Kidney (tissue), 22 donors: ENCODE measurements at places on chromosomes 5 and 9. TPM values are rescaled to one million over a fixed set of nuclear protein-coding genes. Genes with fewer than 3 reads are reported as not detected.

The WDR36 gene
- polyA plus RNA-seq, result 4.5 TPM

DNA sequence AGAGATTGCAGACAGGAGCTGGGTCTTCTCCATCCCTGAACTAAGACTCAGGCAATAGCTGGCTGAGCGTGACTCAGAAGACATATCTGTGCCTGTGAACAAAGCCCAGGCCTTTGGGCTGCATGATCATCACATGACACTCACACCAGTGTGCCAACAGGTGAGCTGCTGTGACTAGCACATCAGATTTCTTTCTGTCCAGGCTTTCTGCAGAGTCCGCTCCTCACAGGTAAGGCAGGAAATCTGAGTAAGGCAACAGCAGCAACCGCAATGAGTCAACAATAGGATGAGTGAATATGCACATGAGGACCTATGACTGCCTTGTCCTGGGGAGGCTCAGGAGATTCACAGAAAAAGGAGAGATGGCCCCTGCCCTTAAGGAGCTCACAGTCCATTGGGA lies 293.6 kb downstream of the ACTL7B start:
- no peaks in the 10 kb centered on the region for H3K36me3 ChIP-seq
- H3K4me1 ChIP-seq, result no peaks in the 10 kb centered on the region
- no peaks in the 10 kb centered on the region for H3K27me3 ChIP-seq
- no peak overlapping the region for H3K27ac ChIP-seq
- DNase-seq, result no peak

GRCh38 chr5:38465061-38465460 lies 91.4 kb downstream of the LIFR start:
- peak overlapping the region; percentile 91 for H3K27ac ChIP-seq
- H3K36me3 ChIP-seq, result no peaks in the 10 kb centered on the region
- DNase-seq, result no peak

DNA sequence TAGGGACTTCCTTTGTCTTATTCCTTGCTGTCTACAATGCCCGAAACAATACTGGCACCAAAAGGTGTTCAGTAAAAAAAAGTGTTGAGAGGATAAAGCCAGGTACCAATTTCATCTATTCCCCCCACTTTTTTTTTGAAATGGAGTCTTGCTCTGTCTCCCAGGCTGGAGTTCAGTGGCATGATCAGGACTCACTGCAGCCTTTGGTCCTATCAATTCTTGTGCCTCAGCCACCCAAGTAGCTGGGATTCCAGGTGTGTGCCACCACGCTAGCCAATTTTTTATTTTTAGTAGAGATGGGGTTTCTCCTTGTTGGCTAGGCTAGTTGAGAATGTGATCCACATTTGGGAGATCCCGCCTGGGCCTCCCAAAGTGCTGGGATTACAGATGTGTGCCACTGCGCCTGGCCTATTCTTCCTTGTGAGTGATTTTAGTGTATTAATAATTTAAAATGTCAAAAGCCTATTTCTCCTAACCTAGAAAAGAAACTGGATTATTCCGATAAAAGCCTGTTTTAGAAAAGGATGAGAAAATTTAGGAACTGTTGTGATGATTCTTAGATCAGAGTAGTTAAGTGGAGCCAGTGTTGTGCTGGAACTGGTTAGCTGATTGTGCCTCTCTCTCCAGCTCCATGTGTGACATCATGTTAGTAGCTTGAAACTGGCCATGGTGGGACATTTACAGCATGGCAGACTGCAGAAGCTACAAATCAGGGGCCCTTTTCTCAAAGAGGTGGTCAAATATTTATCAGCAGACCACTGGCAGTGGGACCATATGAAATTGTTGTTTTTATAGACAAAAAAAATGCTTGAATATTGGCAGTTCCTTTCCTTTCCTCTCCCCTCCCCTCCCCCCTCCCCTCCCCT lies 14.3 kb downstream of the CDC42SE2 start:
- H3K27me3 ChIP-seq, result no peaks in the 10 kb centered on the region
- H3K4me3 ChIP-seq, result no peak overlapping the region
- no peaks in the 10 kb centered on the region for H3K36me3 ChIP-seq
- no peak for DNase-seq
